ENCODE measurements at places on chromosomes 3 and 15.
A peak's percentile ranks its signal among the peaks of the same experiment; 100 is the strongest.

DNA sequence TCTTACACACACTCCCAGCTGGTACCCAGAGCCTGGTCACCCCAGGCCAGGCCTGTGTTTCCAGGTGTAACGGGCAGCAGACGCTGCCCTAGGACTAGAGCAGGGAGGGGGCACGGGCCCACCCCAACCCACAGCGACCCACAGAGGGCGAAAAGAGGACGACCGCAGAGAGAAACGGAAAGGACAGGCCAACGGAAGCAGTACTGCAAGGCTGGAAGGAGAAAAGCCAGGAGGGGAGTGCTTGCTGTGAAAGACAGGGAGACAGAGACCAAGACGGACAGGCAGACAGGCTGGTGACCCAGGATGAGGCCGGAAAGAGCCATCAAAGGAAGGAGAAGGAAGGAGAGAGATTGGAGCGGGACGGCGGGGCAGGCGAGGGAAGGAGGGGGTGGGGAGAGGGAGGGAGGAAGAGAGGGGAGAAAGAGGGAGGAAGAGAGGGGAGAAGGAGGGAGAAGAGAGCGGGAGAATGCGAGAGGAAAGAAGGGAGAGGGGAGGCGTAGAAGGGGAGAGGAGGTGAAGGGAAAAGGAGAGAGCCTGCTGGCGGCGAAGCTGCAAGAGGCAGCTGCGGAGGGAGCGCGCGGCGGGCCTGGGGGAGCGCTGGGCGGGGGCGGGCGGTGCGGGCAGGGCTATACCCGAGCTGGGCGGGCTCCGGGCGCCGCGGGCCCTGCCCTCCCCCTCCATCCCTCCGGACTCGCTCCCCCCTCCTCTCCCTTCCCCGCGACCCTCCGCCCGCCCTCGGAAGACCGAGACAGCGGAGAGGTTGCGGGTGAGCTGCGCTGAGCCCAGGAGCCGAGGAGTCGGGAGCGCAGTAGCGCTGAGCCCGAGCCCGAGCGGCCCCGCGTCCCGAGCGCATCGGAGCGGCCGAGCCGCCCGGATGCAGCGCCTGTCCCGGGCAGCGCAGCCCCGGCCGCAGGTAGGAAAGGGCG, at the start of gene SLC6A1:
TSS of gene SLC6A1 (plus strand) at position 732 of the 926 bp plus-strand sequence. CDS start 24,464 bp downstream, outside the sequence.
- no peak for DNase-seq

DNA sequence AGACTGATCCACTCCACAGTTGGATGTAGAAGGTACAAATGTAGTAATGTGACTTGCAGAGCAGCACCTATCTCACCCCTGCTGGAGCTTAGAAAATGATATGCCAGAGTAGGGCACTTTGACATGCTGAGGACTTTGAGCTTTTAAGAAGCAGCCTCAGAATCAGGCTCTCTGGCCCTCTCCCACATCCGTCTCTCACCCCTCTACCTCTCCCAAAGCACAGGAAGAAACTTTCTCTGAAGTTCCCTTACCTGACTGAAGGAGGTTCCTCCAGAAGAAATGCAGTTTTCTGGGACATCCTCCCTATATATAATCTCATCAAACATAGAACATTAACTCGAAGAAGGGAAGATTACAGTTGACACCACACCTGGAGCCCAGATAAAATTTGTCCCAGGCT, 98.4 kb upstream of the PEX5L start:
- no peak for DNase-seq

- DNase-seq: no peak
These were observed 11.2 kb downstream of the ATP8B4 start for GRCh38 chr15:50107591-50108408.

DNA sequence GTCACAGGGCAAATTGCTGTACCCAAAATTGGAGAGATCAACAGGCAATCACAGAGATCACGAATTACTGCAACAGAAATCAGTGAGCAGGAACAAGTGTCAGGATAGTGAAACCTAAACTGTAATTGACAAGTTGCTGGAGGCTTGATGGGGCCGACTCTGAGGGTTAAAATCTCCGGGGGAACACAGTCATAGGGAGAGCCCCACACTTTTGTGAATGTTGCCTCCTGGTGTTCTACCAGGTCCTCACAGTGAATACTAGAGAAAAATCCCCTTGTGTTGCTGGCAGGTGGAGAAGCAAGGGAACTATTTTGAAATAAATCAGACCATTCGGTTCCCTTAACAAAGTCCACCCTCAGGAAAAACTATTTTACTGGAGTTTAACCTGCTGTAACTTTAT, 697.5 kb upstream of the CBLB start:
- DNase-seq: no peak

DNA sequence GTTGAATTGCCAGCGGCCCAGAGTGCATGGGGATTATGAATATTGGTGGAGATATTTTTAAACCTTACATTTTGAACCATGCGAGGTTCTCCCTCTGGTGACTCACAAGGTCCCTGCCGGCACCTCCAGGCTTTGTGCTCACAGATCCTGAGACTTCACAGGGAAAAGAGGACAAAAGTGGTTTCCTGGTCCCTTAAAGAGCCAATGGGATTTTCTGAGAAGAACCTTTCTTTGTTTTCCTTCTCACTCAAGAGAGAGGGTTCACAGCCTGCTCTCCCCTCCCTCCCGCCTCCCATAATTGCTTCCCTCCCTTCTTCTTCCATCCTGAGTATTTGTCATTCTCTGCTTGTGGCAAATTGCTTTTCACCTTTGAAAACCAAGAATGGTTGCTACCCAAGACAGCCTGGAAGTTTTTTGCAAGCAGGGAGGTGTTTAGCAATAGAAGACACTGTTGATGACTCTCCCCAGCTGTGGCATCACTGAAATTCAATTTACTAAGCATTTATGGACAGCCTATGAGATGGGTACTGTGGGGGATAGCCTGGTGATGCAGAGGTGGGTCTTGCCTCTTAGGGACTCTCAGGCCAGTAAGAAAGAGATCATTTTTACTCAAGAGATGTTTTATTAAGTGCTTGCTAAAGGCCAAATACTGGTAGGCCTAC, 76.6 kb downstream of the CPN2 start:
- no peak for DNase-seq

DNA sequence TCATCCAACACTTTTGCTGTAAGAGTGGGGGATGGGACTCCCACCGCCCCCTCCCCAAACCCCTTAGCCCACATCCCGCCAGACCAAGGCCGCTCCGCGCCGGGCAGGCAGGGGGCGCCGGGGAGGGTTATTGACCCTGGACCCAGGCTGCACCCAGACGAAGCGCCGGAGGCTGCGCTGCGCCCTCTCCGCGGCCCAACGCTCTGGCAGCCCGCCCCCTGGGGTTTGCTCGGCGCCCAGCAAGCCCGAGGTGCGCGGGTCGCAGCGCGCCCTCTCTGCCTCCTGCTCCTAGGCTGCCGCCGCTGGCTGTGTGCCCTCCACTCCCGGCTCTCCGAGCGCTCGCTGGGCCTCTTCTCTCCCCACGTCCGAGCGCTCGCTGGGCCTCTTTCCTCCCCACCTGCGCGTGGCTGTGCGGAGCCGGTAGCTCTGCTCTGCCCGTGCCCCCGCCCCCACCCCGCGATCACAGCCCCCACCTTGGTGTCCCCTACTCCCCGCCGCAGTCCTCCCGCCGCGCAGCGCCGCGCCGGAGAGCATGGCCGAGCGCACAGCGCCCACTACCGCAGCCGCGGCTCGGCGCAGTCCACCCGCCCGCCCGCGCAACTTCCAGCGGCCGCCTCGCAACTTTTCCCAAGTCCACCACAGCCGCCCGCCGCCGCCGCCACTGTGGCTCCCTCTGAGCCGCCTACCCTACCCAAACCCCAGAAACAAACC, 1.2 kb downstream of the MECOM start:
- DNase-seq: peak; percentile 38

DNA sequence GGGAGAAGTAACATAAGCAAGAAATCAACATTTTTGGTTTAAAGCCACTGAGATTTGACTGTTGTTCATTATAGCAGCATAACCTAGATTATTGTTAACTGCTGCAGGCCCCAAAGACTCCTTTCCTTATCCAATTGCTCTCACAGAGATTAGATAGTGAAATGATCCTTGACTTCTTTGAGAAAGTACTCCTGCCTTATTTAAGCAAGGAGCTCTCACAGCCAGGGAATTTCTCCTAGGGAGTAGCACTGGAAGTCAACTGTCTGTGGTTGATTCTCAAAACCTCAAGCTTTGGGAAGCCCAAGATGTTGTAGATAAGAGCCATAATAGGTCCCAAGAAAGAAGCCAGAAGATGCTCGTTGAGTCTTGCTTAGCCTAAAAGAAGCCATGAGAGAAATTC, 151.8 kb upstream of the TSC22D2 start:
- DNase-seq: no peak

DNA sequence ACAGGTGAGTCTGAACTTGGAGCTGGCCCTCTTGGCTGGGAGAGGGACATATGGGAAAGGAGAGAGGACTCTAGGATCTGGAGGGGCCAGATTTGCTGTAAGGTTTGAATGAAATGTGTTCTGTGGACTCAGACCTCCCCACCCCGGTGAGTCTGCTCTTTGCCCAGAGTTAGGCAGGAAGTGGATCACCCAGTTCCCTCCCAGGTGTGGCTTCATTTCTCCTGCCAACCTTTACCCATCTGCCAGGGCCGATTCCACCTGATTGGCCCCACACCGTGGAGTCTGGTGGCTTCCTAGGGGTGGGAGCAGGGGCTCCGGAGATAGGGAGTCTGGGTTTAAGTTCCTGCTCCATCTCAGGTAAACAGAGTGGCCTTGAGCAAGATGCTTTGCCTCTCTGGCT, 25.5 kb downstream of the CD276 start:
- DNase-seq: no peak

DNA sequence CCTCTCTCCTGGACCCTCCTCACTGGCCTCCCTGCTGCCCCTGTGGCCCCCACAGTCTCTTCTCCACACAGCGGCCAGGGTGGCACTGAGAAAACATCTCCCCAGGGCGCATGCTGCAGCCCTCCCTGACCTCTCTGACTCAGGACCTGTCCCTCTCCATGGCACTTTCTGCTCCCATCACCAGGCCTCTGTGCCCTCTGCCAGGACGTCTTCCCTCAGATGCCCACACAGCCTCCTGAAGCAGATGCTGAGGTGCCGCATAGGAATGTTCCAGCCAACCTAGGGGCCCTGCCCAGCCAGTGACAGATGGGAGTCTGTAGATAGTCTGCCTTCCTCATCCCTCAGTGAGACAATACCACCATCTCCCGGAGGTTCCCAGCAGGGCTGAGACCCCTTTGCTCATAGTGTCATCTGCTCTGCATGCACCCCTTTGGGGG, 8.7 kb downstream of the MYL3 start:
- DNase-seq: no peak

DNA sequence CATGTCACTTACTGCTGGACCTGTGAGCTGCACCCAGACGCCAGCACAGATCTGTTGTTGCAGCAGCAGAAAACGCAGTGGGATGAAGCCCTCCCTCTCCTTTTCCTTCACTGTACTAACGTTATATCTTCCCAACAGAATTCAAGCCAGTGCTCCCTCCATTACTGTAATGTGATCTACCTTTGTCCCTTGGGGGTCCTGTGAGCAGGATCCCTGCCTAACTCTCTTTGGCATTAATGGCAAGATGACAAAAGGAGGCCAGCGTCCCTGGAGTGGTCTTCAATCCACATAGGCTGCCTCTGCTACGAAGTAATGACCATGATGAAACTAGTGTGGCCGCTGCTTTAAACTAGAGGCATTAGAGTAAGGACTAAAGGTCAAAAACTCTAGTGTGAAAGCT, 69.3 kb upstream of the SOX14 start:
- no peak for DNase-seq

- DNase-seq: no peak
These were observed 32.3 kb downstream of the PSTPIP1 start for GRCh38 chr15:77027111-77027696.

DNA sequence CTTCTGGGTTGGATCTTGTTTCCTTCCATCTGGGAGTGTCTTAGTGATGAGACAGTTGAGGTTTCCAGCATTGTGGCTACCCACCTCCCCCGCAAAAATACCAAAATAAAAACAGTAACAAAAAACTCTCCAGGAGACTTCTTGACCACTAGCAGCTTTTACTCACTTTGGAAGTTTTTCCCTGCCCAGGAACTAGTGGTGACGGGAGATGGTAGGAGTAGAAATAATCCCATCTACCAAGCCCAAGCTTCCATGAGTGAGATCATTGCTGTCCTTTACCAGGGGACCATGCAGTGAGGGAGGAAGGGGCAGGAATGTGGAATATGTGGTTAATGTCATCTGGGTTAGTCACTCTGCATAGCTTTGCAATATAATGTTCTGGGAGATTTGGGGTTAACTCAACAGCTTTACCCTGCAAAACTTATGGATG, 187.7 kb downstream of the ITPR1 start:
- peak; percentile 79 for DNase-seq

- DNase-seq: no peak
These were observed 193.8 kb upstream of the PPP2R3A start for GRCh38 chr3:135771760-135772159.

DNA sequence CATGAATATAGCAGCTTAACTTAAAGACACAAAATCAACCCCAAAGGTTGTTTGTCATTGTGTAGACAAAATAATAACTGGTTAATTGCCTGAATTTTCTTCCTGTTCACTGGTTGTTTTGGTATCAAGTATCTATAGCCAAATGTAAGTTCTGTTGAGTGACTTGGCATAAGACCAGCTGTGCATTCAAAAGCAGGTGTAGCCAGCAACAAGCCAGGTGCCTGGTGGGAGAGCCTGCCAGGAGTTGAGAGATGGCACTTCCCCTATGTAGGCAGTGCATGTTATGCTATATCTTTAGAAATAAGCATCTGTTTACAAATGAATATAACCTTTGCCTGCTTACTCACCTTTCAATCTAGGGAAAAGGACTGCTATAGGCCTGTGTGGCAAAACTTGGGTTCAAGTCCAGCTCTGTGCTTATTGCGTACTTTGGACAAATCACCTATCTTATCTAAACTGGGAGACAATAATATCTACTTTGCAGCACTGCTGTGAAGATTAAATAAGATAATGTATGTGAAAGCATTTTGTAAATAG, 84.9 kb upstream of the TBL1XR1 start:
- no peak for DNase-seq

GRCh38 chr3:36097209-36097608, 283.1 kb upstream of the STAC start:
- DNase-seq: no peak

DNA sequence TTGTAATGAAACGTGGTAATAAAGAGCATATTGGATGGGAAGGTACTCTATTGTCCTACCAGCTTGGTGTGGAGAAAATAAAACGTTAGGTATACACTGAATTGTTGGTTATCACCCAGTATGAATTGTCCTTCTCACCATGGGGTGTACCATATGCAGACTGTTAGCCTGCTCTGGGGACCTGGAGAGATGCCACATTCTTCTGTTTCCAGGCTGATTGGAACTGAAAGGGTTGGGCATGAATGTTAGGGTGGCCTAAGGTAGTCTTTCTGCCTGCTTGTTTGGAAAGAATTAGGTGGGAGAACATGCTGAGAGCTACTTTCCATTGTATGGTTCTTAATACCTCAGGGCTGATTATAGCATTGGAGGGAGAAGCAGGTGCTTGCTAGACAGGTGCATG, 340.6 kb downstream of the PTPRG start:
- no peak for DNase-seq

GRCh38 chr3:27145719-27146118, 223.5 kb downstream of the NEK10 start:
- no peak for DNase-seq

DNA sequence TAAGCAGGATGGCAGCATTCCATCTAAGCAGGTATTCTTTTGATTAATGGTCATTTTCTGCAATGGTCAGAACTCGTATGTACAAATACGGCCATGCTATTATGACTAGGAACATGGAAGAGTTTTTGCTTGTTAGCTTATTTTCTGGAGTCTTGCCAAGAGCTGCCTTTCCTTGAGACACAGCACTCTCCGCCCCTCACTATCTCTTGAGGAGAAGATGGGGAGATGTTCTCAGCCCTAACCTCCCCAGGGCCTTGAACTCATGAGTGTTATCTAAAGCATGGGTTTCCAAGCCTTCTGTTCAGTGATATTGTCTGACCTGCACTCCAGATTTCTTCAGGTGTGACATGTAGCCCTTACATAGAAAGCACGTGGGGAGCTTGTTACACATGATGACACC, 65.9 kb upstream of the ACTC1 start:
- DNase-seq: no peak

Measured in fibroblast of upper back skin (primary cell).